ENCODE measurements at places on chromosomes 2 and 18.

- DNase-seq: peak; percentile 75
Measured at GRCh38 chr18:44149706-44150105, 531.0 kb upstream of the SETBP1 start.

DNA sequence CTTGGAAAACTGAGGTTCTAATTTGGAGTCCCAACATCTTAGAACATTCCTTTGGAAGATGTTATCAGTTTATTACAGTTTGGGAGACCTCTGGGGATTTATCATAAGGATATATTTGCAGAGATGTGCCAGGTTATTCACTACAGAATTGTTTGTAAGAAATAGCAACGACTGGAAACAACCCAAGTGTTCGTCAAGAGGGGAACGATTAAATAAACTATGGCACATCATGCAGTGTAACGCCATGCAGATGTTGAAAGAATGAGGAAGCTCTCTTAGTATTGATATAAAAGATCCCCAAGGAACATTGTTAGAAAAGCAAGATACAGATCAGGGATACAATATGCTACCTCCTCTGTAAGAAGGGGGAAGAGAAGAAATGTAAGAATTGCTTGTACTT lies 210.6 kb downstream of the TMEM247 start:
- DNase-seq: no peak

GRCh38 chr2:241123816-241124536 lies 21.9 kb upstream of the MTERF4 start:
- DNase-seq: no peak

DNA sequence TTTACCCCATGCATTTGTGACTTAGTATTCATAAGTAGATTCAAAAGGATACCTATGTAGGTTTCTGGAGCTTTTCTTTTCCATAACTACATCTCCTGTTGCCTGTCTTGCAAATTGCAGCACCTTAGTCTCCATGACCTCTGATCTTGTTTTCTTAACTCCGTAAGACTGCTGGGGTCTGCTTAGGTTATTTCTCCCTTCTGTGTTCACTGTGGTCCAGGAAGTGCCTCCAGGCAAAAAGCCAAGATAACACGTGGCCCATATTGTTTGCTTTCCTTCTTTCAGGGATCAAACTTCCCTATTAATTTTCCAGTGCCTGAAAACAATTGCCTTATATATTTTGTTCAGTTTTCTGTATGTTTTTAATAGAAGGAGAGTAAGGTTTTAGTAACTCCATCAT lies 86.4 kb downstream of the GCA start:
- peak; percentile 6 for DNase-seq

DNA sequence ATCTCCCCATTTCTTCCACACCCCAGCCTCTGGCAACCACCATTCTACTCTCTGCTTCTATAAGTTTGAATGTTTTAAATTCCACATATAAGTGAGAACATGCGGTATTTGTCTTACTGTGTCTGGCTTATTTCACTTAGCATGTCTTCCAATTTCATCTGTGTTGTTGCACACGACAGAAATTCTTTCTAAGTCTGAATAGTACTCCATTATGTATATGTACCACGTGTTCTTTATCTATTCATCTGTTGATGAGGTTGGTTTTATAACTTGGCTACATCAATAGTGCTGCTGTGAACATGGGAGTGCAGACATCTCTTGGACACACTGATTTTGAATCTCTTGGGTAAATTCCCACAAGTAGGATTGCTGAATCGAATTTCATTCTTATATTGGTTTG lies 31.8 kb upstream of the MTX2 start:
- DNase-seq: no peak

GRCh38 chr2:108330979-108331378 lies 42.3 kb downstream of the SULT1C2 start:
- DNase-seq: peak; percentile 70

- no peak for DNase-seq
Measured at GRCh38 chr2:43676322-43677050, at the start of gene C1GALT1C1L. Gene C1GALT1C1L, minus strand, starts transcription at chr2:43676429. Its CDS starts 107 bp downstream, at chr2:43676322.

DNA sequence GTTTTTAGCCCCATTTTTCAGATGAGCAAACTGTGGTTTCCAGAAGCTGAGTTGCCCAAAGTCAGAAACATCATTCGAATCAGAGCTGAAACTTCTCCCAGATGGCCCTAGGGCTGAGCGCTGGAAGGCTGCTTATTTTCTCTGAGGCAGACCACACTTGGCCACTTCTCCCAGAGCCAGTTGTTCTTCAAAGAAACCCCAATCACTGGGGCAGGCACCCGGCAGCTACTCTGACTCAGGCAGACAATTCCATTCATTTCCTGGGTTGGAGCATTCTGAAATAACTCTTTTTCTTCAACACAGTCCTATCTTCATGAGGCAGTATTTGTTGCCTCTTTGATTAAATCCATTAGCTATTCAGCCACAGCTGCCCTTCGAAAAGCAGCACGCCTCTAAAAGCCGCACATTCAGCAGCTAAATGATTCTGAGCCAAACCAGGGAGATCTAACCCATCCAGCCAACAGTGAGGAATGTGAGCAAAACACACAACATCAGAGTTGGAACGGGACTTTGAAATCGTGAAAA lies 40.9 kb downstream of the LRATD1 start:
- DNase-seq: no peak

DNA sequence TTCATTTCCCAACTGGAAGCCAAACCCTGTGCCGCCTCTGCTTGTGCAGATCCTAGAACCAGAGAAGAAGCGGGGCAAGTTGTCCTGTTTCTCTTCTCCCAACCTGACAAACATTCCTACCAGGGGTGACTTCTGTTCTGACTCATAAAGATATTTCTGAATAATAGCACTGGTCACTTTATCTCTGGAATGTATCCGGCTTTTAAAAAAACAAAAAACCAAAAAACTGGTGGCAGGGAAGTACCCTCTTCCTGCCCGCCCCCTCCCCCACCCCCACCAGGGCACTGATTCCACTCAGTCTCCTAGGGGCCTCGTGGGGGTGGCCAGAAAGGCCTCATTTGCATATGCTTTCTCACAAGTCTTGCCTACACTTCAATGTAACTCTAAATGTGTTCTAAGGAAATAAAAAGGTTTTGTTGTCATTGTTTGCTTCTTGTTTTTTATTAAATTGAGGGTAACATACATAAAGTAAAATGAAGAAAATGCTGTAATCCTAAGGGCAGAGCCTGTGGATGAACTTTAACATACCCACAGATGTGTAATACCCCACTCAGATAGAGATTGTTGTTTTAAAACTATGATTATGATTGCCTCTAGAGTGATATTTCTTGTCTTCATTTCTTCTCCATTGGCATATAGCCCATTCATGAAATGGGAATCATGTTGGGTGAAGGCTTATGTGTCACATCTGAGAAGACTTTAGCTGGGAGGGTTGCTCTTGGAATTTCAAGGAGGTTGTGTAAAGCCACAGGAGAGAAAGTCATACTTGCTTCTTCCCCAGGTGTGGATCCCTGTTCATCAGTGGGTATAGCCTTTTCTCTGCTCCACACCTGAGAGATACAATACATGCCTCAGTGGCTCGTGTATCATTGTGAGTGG lies 5.3 kb upstream of the FOSL2 start:
- DNase-seq: no peak

GRCh38 chr2:212919238-212919637 lies 232.2 kb downstream of the IKZF2 start:
- DNase-seq: no peak

GRCh38 chr18:22932885-22933205 lies 283 bp upstream of the RBBP8 start:
- no peak for DNase-seq

- DNase-seq: no peak
Measured at GRCh38 chr2:68536000-68536399, 68.6 kb downstream of the APLF start.

GRCh38 chr2:15107137-15107536 lies 454.0 kb downstream of the NBAS start:
- no peak for DNase-seq

All from cardiac muscle cell (in vitro differentiated cells and primary cell).